ENCODE measurements at places on chromosomes 2 and 18.

GRCh38 chr2:8539743-8540551, 141.9 kb upstream of the ID2 start:
- DNase-seq = no peak
- no peaks in the 10 kb centered on the region for H3K36me3 ChIP-seq
- H3K4me3 ChIP-seq = no peak overlapping the region
- no peaks in the 10 kb centered on the region for H3K27me3 ChIP-seq
- no peak overlapping the region for H3K27ac ChIP-seq

- no peaks in the 10 kb centered on the region for H3K27me3 ChIP-seq
- H3K4me3 ChIP-seq = no peak overlapping the region
- no peak overlapping the region for H3K27ac ChIP-seq
- DNase-seq = no peak
- no peaks in the 10 kb centered on the region for H3K4me1 ChIP-seq
- no peaks in the 10 kb centered on the region for H3K36me3 ChIP-seq
These were observed 144.3 kb downstream of the KCNE4 start for GRCh38 chr2:223196331-223196730.

DNA sequence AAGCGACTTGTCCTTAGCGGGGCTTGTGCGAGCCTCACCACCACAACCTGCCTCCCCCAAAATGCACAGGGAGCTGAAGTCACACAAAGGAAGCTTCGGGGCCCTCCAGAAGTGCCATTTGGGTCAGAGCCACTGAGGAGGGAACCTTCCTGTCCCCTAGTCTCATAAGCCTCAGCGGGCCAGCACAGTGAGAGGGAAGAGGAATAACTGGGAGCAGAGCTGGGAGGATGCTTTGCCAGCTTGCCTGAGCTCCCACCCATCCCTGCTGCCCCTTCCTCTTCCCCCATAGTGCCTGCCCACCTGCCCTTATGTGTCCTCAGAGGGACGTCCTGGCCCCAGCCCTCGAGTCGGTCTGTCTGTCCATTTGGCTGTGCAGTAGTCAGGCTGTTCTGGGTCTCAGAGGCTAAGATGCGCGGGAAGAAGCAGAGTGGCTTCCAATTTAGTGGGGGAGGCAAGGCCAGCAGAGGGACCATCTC, 51.8 kb upstream of the GPR17 start:
- no peaks in the 10 kb centered on the region for H3K27me3 ChIP-seq
- no peak overlapping the region for H3K4me3 ChIP-seq
- H3K4me1 ChIP-seq = no peaks in the 10 kb centered on the region
- H3K27ac ChIP-seq = no peak overlapping the region
- no peaks in the 10 kb centered on the region for H3K36me3 ChIP-seq

DNA sequence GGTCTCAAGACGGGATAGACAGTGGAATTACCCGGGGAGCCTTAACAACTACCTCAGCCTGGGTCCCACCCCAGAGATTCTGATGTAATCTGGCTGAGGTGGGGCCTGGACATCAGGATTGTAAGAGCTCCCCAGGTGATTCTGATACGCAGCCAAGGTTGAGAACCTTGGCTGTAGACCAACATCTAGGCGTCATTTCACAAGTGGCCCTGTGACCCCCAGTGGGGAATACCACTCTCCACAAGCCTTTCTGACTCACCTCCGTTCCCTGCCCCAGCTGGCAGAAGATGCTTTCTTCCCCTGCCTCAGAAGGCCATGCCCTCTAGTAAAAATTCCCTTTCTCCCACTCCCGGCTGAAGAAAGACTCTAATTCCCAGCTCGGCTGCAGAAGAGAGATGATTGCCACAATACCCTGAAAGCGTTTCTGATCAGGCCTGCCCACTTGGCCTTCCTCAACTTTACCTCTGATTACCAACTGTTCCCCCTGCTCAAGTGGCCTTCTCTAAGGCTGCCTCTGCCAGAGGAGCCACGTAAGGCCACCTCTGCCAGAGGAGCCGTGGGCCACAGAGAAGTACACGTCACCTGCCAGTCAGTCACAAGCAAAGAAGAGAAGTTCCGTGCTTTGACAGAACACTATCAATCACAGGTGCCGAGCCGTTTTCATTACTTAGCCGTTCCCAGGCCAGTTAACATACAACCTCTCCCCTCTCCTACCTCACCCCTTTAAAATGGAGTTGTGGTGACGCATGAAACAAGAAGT, 116.8 kb upstream of the PKDCC start:
- DNase-seq = no peak
- H3K4me3 ChIP-seq = no peak overlapping the region
- H3K27ac ChIP-seq = no peak overlapping the region
- H3K4me1 ChIP-seq = no peaks in the 10 kb centered on the region
- no peaks in the 10 kb centered on the region for H3K36me3 ChIP-seq
- H3K27me3 ChIP-seq = no peaks in the 10 kb centered on the region

GRCh38 chr18:30056528-30056927, 986.0 kb downstream of the DSC3 start:
- no peaks in the 10 kb centered on the region for H3K27me3 ChIP-seq
- H3K4me3 ChIP-seq = no peak overlapping the region
- H3K27ac ChIP-seq = no peak overlapping the region

DNA sequence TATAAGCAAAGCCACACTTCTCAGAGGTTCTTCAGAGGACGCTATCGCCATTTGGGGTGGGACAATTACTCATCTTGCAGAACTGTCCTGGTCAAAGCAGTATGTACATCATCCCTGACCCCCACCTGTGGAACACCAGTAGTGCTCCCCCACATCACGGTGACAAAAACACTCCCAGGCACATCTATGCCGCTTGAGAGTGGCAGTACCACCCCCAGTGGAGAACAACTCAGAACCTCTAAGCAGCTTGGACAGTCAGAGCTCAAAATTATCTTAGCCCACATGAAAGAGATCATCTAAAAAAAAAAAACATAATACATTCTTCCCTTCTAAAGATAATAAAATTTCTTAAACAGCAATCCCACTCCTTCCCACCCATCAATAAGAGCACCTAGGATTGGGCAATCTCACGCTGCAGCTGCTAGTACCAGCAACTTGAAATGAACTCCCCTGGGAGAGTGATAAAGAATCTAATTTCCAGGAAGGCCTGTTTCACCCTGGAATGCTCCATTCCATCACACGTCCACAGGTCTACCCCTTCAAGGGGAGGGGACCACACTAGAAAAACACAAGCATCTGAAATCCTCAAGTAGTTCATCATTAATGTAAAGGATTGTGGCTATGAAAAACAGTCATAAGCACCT, 31.7 kb downstream of the LRP2 start:
- H3K27me3 ChIP-seq = no peaks in the 10 kb centered on the region
- H3K4me1 ChIP-seq = no peaks in the 10 kb centered on the region
- H3K27ac ChIP-seq = no peak overlapping the region
- no peaks in the 10 kb centered on the region for H3K36me3 ChIP-seq
- DNase-seq = no peak

DNA sequence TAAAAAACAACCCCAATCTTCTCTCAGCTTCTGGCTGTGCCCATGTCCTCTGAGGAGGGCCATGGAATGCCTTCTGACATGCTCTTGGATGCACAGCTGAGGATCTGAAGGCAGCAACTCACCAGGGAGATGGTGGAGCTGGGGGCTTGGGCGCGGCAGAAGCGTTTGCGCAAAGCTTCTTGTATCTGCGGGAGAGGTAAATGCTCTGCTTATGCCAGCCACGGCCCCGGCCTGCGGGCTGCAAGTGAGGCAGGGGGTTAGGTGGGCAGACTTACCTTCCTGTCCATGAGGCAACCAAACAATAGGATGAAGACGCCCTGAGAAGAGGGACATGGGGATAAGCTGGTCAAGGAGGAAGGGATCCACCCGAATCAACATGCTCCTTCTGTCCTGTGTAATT, 36.0 kb upstream of the SELENOI start:
- no peaks in the 10 kb centered on the region for H3K4me1 ChIP-seq
- no peaks in the 10 kb centered on the region for H3K27me3 ChIP-seq
- H3K27ac ChIP-seq = no peak overlapping the region
- DNase-seq = no peak
- H3K4me3 ChIP-seq = no peak overlapping the region

GRCh38 chr2:197107291-197108269, 181.1 kb upstream of the PGAP1 start:
- no peak overlapping the region for H3K27ac ChIP-seq
- H3K36me3 ChIP-seq = no peaks in the 10 kb centered on the region
- H3K27me3 ChIP-seq = no peaks in the 10 kb centered on the region
- H3K4me1 ChIP-seq = no peaks in the 10 kb centered on the region

DNA sequence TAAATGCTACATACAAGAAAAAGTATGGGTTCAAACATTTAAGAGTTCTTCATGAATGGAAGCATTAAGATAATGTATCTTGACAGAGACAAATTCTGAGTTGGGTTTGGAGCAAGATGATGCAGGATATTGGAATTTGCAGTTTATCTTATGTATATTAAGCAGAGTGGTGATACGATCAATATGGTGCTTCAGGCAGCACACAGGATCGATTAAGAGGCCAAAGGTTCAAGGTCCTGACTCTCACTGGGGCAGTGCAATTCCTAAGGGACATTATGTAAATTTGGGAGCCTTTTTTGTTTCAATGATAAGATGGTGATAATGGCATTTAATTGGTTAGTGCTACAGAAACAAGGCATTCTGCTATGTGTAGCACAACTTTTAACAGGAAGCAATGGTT, 381.9 kb downstream of the KCNJ3 start:
- no peaks in the 10 kb centered on the region for H3K36me3 ChIP-seq
- no peak overlapping the region for H3K4me3 ChIP-seq
- no peak for DNase-seq
- H3K4me1 ChIP-seq = no peaks in the 10 kb centered on the region

- H3K27ac ChIP-seq = no peak overlapping the region
- H3K4me3 ChIP-seq = no peak overlapping the region
- no peaks in the 10 kb centered on the region for H3K36me3 ChIP-seq
- no peaks in the 10 kb centered on the region for H3K4me1 ChIP-seq
- no peaks in the 10 kb centered on the region for H3K27me3 ChIP-seq
- no peak for DNase-seq
These were observed 28.8 kb downstream of the LOXHD1 start for GRCh38 chr18:46628206-46628605.

- H3K27me3 ChIP-seq = no peaks in the 10 kb centered on the region
- no peak overlapping the region for H3K27ac ChIP-seq
- no peaks in the 10 kb centered on the region for H3K36me3 ChIP-seq
- no peak overlapping the region for H3K4me3 ChIP-seq
These were observed 19.8 kb downstream of the HDAC4 start for GRCh38 chr2:239380831-239381708.

- H3K27me3 ChIP-seq = no peaks in the 10 kb centered on the region
- H3K4me3 ChIP-seq = no peak overlapping the region
- H3K4me1 ChIP-seq = no peaks in the 10 kb centered on the region
- no peak for DNase-seq
- no peak overlapping the region for H3K27ac ChIP-seq
These were observed 81.0 kb downstream of the TAF4B start for GRCh38 chr18:26307161-26307773.

GRCh38 chr18:37511721-37512298, 53.8 kb downstream of the CELF4 start:
- H3K4me3 ChIP-seq = no peak overlapping the region
- H3K4me1 ChIP-seq = no peaks in the 10 kb centered on the region
- H3K36me3 ChIP-seq = no peaks in the 10 kb centered on the region
- DNase-seq = no peak
- no peak overlapping the region for H3K27ac ChIP-seq
- H3K27me3 ChIP-seq = no peaks in the 10 kb centered on the region

DNA sequence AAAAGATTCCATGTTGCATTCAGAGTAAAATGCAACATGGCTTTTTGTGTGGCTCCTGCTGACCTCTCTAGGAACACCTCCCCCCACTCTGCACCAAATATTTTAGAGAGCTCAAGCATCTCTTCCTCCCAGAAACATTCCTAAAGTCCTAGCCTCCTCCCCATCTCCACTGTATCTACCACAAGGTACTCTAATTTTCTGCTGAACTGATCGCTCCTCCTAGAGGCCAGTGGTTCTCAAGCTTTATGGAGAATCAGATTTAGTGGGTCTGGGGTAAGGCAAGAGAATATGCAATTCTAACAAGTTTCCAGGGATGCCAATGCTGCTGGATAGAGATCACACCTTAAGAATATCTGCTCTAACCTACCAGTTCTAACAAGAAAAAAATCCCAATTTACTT, 89.5 kb upstream of the HNRNPA3 start:
- no peaks in the 10 kb centered on the region for H3K27me3 ChIP-seq
- no peaks in the 10 kb centered on the region for H3K36me3 ChIP-seq
- H3K27ac ChIP-seq = no peak overlapping the region

DNA sequence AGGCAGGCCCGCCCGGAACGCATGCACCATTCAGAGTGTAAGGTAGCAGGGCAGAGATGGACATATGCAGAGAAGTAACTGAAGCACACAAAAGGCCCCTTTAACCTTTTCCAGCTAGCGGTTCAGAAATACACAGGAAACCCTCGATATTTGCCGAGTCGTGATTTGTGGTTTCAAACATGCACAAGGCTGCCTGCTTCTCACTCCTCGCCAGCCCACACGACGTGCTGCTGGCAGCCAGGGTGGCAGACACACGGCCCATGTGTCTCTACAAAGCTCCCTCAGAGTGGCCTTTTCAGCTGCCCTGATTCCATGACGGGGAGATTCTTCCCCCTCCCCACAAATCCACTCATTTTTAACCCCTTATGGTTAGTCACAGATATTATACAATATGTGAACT, 23.6 kb downstream of the ZBTB7C start:
- no peak overlapping the region for H3K4me3 ChIP-seq
- no peaks in the 10 kb centered on the region for H3K4me1 ChIP-seq
- DNase-seq = no peak
- H3K27ac ChIP-seq = no peak overlapping the region

DNA sequence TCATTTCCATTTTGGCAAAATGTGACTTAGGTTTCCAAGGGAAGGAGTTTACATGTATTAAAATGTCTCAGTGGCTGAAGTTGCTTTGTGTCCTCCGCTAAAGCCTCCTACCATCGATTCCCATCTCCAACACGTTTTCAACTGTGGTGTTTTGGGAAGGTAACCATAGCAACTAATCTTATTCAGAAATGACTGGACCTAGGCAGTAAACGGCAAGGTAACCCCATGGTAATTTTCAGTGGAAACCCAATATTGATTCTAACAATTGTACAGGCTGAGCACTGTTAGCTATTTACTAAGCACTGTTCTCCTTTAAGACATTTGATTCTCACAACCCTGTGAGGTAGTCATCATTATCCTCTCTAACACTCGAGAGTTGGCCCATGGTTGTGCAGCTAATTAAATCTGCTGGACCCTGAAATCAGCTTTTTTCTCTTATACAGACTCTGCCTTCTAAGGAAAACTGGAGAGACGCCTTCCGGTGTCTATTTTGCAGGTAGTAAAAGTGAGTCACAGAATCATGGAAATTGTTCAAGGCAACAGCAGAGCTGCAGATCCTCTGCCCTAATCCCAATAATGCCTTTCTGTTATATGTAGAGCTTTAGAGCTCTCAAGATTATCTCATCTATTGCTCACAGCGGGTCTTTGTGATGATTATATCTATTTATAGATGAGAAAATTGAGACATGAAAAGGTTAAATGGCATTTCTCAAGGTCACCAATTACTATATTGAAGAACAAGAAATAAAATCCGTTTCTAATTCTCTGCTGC, 36.2 kb downstream of the FASTKD2 start:
- H3K36me3 ChIP-seq = peaks cover 4% of the 10 kb centered on the region
- peaks cover 10% of the 10 kb centered on the region for H3K4me1 ChIP-seq
- no peaks in the 10 kb centered on the region for H3K27me3 ChIP-seq
- no peak for DNase-seq

Measured in iPS DF 6.9 (cell line).